Esophagus muscularis mucosa (tissue), 4 donors: ENCODE measurements at places on chromosomes 6 and 20. TPM values are rescaled to one million over a fixed set of nuclear protein-coding genes. Genes with fewer than 3 reads are reported as not detected.

CDH26 gene
- 0.80 TPM for total RNA-seq

BPIFA1 gene
- not detected for total RNA-seq

GRCh38 chr6:29763491-29764289 lies 40.5 kb downstream of the HLA-F start:
- no peaks in the 10 kb centered on the region for H3K4me1 ChIP-seq
- no peaks in the 10 kb centered on the region for H3K27me3 ChIP-seq
- no peaks in the 10 kb centered on the region for H3K36me3 ChIP-seq

GRCh38 chr6:44110005-44110676 lies 17.1 kb downstream of the MRPL14 start:
- peaks cover 16% of the 10 kb centered on the region for H3K4me1 ChIP-seq
- no peak for DNase-seq
- H3K27me3 ChIP-seq, result no peaks in the 10 kb centered on the region

- H3K36me3 ChIP-seq, result no peaks in the 10 kb centered on the region
- no peak overlapping the region for H3K27ac ChIP-seq
- H3K4me3 ChIP-seq, result no peak overlapping the region
- DNase-seq, result no peak
- H3K27me3 ChIP-seq, result no peaks in the 10 kb centered on the region
- H3K4me1 ChIP-seq, result no peaks in the 10 kb centered on the region
These were observed 43.4 kb upstream of the RIPOR2 start for GRCh38 chr6:24979176-24979575.
